ENCODE measurements at places on chromosomes 3 and 15.
A peak's percentile ranks its signal among the peaks of the same experiment; 100 is the strongest.

DNA sequence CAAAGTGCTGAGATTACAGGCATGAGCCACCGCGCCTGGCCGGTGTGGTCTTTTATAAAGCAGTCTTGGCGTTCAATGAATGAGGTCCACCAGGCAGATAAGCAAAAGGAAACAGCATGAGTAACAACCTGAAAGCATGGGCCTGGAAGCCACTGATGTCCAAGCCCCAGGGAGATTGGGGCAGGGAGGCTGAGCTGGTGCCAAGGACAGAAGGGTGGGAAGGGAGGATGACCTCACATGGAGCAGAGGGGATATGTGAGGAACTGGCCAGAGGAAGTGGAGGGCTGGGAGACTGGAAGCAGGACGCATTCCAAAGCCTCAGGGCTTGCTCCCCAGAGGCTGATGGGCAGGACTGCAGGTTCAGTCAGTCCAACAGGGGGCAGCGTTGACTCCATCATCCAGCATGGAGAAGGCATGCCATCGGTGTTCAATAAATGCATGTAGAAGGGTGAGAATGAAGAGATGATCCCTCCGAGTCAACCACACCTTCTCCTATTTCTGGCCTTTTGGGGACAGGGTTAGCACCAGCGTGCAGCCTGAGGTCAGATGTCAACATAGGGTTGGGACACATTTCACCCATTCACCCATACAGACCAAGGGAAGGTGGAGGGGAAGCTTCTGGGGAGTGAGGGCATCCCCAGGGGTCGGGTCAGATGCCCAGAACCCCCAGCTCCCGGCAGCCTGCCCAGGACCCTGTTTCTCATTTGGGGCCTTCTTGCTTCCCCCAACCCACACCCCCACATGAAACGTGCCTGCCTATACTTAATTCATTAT, 14.8 kb downstream of the MYL3 start:
- DNase-seq = peak; percentile 83

- DNase-seq = no peak
Measured at GRCh38 chr3:167862104-167862730, 126.7 kb downstream of the SERPINI1 start.

DNA sequence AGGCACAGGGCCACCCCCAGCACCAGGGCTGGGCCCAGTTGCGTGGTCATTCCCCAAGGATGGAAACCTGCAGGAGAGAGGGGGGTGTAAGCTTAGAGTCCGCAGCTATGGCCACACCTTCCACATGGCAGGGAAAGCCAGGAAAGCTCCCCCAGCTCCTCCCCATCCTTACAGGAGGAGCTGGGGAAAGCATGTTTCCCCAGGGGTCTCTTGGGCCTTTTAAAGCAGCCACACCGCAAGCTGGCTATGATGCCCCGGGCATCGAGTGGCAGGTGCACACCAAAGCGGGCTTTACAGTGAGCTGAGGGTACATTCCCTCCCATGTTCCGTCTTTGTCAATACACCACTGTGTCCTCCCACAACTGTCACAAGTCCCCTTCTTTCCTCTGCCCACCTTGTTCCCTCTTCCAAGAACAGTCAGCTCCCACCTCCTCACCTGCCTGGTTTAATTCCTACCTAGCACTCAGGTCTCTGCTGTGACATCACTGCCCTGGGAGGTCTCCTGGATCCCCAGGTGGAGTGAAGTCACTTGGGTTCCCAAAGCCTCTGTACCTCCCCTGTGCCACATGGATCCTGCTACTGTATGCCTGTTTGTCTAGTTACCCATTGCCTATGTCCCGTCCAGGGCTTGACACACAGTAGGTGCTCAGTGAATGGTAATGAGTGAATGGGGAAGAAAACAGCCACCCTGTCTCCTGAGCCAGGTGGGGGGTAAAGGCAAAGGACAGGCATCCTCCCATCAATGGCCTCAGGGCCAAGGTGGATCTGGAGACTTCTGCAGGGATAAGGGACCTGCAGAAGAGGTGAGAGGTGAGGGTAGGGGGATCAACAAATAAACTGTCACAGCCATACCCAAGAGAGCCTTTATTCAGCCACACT, 3.4 kb downstream of the HYAL3 start:
- DNase-seq = no peak

GRCh38 chr15:75200765-75201615, 692 bp upstream of the C15orf39 start:
- peak; percentile 72 for DNase-seq

- DNase-seq = no peak
Measured at GRCh38 chr15:45891766-45892165, 256.9 kb downstream of the SQOR start.

GRCh38 chr3:143605233-143605950, 242.9 kb downstream of the SLC9A9 start:
- no peak for DNase-seq

DNA sequence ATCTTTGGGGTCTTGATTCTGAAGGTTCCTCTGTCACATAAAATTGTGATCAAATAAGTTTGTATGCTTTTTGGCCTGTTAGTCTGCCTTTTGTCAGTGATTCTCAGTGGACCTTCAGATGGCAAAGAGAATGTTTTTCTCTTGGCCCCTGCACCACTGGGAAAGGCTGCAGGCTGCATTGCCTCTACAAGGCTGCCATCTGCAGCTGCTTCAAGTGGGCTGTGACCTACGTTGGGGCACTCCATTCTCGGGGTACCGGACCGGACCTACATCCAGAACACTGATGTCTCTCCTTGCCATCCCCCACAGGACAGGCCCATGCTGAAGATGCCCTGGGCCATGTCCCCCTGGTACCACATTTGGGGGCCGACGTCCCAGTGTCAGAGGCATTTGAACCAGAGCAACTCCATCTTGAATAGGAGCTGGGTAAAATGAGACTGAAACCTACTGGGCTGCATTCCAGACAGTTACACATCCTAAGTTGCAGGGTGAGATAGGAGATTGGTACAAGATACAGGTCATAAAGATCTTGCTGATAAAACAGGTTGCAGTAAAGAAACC, 37.5 kb upstream of the MFGE8 start:
- DNase-seq = no peak

DNA sequence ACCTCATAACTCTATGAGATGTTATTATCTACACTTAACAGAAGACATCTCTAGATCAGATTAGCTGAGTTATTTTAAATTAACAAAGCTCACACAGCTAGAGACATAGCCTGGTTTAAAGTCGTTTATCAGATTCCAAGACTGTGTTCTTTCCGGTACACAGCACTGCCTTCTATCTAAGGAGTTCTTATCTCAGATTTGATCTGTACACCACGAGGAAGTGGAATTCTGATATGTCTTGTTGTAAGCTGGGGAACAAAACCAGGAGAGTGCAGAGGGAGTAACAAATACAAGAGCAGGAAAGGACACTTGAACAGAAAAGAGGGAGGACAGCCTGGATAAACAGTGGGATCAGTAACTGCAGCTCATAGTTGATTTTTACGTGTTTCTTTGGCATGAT, 61.7 kb upstream of the KCNMB2 start:
- no peak for DNase-seq

GRCh38 chr15:53681056-53681455, 78.4 kb downstream of the WDR72 start:
- DNase-seq = no peak

DNA sequence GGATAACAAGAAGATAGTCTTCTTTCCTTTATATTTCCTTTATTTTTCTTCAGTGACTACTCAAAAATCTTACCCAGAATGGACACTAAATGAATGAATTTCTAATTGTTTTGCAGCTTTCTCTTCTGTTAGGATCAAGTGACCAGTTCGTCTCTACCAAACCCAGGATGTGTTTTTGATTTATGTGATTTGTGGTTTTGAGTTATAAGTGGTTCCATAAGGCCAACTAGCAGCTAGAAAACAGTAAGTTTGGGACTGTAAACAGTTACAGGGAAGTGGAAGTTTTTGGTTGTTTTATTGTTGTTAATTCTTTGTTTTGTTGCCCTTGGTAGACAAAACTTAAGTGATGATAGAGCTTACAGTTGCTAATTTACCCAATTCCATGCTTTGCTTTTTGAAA, 456.5 kb downstream of the IL5RA start:
- no peak for DNase-seq

GRCh38 chr3:38345879-38346586, 552 bp upstream of the XYLB start:
- no peak for DNase-seq

- DNase-seq = no peak
Measured at GRCh38 chr15:63389902-63390670, 8.4 kb upstream of the CA12 start.

DNA sequence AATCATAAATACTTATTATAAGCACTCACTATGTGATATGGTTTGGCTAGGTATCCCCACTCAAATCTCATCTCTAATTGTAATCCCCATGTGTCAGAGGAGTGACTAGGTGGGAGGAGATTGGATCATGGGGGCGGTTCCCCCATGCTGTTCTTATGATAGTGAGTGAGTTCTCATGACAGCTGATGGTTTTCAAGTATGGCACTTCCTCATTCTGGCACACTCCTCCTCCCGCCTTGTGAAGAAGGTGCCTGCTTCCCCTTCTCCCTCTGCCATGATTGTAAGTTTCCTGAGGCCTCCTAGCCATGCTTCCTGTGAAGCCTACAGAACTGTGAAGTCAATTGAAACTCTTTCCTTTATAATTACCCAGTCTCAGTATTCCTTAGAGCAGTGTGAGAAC, 53.3 kb upstream of the CHMP2B start:
- DNase-seq = no peak

- DNase-seq = no peak
Measured at GRCh38 chr3:169288553-169288952, 375.0 kb downstream of the MECOM start.

DNA sequence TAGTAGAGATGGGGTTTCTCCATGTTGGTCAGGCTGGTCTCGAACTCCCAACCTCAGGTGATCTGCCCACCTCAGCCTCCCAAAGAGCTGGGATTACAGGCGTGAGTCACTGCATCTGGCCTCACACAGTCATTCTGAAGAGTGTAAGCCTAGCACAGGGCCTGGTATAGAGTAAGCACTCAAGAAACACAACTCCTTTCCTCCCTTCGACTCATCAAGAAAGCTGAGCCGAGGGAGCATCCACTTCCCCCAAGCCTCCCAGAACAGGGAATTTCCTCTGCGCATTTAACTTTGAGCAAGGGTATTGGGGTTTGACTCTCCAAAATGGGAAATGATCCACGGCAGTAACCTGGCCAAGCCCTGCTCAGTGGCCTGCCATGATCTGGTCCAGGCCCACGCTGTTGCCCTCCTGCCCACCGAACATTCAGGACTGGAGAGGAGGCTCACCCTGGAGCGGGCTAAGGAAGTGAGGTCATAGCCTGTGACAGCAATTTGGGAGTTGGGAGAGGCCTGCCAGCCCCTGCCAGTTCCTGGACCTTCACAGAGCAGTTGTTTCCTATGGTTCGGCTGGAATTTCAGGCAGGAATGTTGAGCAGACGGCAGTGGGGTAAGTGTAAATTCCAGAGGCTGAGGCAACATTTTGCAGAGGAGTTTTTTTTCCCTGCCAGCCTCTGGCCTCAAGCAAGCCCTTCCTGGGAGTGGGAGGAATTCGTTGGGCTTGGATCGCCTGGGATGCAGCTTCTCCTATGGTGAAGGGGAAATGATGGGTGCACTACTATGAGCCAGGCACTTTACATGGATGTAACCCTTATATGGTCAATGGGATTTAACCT, 21.2 kb upstream of the SMAD3 start:
- peak; percentile 54 for DNase-seq

- DNase-seq = no peak
Measured at GRCh38 chr3:103624271-103624670, 1189.5 kb downstream of the ZPLD1 start.

DNA sequence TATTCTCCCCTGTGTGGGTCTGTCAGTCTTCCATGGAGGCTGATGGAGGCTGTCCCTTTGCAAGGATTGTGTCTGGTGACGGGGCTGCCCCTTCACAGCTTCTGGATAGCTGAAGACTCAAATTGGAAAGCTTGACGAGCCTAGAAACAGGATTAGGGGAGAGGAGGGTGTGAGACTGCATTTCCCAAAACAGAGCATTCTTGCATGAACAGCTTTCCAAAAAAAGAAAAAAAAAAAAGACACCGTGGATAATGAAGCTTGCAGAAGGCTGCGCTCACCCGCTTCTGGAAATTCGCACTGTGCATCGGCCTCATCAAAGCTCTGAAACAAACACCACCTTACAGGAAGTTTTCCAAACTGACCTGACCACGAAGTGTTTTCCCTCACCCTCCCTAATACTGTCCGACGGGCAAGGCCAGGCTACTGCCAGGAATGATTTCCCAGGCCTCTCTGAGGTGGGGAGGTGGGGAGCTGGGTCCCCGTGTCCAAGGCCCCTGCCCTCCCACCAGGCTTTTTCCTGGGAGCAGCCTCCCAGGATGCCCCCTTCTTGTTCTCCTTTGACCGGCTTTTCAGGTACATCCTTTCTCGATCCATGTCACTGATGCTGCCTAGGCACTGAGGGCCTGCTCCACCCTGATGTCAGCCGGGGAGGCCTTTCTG, 24.9 kb upstream of the MUC4 start:
- DNase-seq = no peak

DNA sequence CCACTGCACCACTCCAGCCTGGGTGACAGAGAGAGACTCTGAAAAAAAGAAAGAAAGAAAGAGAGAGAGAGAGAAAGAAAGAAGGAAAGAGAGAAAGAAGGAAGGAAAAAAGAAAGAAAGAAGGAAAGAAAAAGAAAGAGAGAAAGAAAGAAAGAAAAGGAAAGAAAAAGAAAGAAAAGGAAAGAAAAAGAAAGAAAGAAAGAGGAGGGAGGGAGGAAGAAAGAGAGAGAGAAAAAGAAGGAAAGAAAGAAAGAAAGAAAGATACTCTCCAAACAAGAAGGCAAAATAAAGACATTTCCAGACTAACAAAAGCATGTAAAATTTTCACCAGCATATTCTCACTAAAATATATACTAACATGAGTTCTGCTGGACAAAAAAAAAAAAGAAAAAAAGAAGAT, 228.7 kb downstream of the DPH6 start:
- DNase-seq = no peak

GRCh38 chr3:63245726-63246241, 32.3 kb upstream of the SYNPR start:
- no peak for DNase-seq

- no peak for DNase-seq
Measured at GRCh38 chr3:16936676-16937230, 52.0 kb downstream of the PLCL2 start.

DNA sequence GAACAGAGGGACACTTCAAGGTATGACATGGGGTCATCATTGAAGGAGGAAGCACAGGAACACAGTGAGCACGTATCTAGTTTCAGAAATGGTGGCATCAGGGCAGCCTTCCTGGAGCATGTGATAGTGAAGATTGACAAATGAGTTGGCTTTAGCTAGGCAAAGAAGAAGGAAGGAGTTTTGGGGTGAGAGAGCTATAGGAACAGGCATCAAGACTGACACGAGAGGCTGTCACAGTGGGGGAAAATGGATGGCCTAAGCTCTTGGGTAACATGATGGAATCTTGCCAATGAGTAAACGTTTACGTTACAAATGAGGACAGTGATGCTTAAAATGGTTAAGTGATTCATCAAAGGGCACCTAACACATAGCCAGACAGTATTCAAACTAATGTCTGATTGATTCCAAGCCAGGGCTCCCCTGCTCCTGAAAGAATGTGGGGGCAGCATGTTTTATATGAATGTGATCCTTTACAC, 23.1 kb upstream of the GPR171 start:
- no peak for DNase-seq

DNA sequence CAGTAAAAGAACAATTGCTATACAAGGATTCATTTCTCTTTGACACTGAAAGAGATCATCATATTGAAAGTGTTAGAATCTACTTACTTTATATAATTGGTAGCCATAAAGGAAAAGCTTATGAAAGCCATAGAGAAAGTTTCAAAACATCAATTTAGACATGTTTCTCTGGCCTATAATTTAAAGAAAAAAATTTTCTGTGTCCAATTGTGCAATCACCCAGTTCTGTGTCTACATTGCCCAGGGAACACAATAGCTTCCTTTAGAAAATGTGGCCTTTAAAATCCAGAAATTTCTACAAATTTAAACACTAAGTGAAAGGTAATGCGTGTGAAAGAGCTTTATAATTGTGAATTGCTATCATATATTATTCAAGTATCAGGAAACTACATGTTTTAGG, 259.2 kb downstream of the GBE1 start:
- DNase-seq = no peak
